NCI-H2171 (cell line): ENCODE measurements at places on chromosomes 16 and 17.
A peak's percentile ranks its signal among the peaks of the same experiment; 100 is the strongest.

- DNase-seq, result no peak
These were observed 28.7 kb upstream of the FASN start for GRCh38 chr17:82126556-82127314.

- DNase-seq, result no peak
These were observed 1.6 kb upstream of the MRC2 start for GRCh38 chr17:62625870-62626200.

DNA sequence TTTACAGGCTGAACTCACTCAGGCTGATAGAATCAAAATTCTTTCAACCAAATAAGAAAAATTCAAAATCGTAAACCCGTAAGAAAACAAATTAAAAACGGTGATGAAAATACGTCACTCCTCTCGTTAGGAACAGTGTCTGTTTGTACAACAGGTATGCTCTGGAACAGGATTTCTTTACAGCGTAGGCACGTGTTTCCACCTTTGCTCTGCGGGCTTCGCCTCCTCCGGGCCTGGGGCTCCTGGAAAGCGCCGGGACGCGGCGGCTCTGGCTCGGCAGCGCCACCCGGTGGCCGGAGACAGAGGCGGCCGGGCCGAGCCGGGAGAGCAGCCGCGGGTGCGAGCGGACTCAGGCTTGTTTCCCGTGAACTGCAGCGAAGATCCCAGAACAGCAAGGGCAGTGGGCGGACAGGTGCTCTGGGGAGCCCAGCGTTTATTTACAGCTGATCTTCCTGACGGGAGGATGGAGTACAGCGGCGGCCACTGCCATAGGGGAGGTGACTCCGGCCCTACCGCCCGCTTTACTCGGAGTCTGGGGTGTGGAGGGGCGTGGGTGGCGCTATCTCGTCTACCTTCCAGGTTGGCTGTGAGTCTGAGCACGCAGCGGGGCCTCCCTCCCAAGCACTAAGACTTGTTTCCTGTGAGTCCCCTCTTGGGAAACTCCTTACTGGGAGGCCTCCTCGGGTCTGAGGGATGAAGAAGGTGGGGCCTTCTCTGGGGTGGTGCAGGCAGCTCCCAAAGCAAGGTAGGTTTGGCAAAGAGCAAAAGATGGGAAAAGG is 40.5 kb upstream of the ATP2A3 start:
- peak; percentile 55 for DNase-seq

DNA sequence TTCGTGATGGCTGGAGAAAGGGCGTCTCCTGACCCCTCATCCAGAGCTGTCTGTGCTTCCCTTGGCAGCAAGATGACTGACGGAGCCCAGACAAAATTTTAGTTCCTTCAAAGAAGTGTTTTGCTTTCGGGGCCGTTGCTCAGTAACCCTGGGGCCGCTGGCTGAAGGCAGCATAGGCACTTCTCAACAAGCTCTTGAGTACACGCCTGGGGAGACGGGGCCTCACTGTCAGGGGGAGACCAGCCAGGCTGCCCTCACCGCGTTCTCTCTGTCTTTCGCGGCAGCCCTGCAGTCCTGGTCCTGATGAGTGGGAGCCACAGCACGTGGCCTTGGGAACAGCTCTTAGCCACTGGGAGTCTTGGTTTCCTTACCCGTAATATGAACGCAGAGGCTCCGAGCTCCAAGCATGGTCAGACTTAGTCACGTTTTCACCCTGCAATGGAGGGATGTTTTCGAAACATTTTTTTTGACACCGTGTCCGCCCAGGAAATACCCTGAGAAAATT is 86.0 kb downstream of the IRF8 start:
- DNase-seq, result no peak

- peak; percentile 22 for DNase-seq
These were observed 431.2 kb downstream of the SLC39A11 start for GRCh38 chr17:72661116-72661944.

GRCh38 chr17:28384281-28385036 is 13.0 kb downstream of the SARM1 start:
- no peak for DNase-seq

- no peak for DNase-seq
These were observed 20.1 kb upstream of the ABCC3 start for GRCh38 chr17:50614471-50615051.

GRCh38 chr16:49127103-49127502 is 154.5 kb downstream of the CBLN1 start:
- no peak for DNase-seq

- DNase-seq, result no peak
These were observed 1.2 kb downstream of the DUSP14 start for GRCh38 chr17:37490638-37491614.

DNA sequence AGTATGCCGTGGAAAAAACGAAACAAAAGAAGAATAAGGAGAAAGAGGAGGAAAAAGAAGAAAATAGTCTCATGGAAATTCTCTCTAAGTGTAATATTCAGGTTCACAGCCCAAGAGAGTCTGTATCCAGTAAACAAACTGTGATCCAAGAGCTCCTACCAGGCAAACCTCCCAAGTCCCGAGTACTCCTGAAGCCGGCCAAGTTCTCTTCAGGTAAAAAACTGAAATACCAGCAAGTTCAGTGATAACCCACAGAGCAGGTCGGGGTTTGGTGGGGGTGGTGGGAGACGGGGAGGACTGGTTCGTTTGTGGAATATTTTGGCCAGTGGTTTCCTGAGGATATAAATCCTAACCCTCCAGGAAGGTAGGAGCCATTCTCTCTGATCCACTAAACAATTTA is 8.5 kb upstream of the TVP23B start:
- no peak for DNase-seq

GRCh38 chr17:37340804-37341203 is 35.0 kb upstream of the C17orf78 start:
- DNase-seq, result no peak

- DNase-seq, result no peak
These were observed 11.2 kb downstream of the GALK1 start for GRCh38 chr17:75753514-75754377.

GRCh38 chr16:1929105-1929504 is 10.9 kb upstream of the HS3ST6 start:
- peak; percentile 45 for DNase-seq

GRCh38 chr16:31301708-31302400 is 42.1 kb downstream of the ITGAM start:
- DNase-seq, result no peak

DNA sequence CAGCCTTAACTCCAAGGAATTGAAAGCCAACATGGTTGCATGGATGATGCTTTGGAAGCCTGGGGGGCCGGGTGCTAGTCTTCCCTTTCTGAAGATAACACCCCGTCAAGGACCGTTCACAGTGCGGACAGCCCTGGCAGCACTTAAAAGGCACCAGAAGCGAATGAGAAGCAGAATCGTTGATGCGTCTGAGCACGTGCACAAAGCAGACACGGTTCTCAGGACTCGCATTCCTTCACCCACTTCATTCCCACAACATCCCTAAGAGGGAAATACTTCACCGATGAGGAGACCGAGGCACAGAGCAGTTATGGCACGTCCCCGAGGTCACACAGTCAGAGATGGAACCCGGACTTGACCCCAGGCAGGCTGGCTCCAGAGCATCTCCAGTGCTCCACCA is 14.2 kb downstream of the TRPV1 start:
- DNase-seq, result no peak

DNA sequence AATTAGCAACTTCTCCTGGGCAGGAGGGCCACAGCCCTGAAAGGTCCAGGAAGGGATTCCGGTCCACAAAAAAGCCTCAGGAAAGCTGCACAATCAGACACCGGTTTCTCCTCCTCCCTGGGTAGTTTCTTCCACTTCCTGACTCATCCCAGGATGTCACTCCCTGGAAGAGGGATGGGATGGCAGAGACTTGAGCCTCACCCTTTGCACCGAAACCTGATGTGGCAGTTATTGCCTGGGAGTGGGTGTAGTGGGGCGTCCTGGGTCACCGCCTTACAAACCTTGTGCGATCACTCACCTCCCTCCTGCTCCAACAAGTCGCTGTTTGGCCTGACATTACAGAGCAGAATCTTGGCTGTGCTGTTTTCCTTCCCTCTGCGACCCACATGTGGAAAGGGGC is 70.8 kb downstream of the LYRM1 start:
- no peak for DNase-seq

- DNase-seq, result peak; percentile 54
These were observed 60.9 kb downstream of the MYO18A start for GRCh38 chr17:29119265-29119664.

DNA sequence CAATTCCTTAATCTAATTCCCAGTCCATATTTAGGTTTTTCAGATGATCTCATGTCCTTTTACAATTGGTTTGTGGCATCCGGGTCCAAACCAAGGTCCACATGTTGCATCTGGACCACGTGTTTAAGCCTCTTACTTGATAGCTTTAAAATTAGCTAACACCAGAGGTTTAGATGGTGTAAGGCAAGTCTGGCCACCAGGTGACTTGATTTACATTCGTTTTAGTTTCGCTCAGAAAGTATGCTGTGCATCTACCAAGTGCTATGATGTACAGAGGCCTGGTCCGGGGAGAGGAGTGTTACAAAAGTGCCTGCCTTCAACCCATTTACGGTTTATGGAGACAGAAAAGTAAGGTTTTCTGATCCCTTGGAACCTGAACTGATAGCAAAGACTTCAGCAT is 878 bp upstream of the DNAJA2 start:
- no peak for DNase-seq

- no peak for DNase-seq
These were observed 227.8 kb downstream of the CCDC182 start for GRCh38 chr17:57517273-57517631.

DNA sequence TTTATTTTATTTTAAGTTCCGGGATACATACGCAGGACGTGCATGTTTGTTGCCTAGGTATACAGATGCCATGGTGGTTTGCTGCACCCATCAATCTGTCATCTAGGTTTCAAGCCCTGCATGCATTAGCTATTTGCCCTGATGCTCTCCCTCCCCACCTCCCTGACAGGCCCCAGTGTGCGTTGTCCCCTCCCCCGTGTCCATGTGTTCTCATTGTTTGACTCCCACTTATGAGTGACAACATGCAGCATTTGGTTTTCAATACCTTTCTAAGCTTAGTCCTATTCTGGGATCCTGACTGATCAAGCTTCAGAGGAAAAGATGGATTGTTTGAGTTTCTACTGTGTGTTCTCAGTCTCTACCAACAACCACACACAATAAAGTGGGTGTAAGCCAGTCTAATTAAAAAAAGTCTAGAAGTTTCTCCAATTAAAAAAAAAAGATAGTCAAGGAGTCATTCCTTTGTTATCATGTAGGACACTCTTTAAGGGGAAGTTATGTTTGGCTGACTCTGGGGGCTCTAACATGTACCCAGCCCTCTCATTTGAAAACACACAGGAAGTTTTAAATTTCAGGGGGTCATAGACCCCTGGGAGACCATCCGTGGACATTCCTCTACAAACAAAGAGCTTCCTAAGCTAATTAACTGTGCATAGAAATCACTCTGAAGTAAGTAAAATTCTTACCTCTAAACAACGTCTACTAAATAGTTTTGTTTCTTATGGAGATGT is 66.3 kb upstream of the ADAMTS18 start:
- no peak for DNase-seq

DNA sequence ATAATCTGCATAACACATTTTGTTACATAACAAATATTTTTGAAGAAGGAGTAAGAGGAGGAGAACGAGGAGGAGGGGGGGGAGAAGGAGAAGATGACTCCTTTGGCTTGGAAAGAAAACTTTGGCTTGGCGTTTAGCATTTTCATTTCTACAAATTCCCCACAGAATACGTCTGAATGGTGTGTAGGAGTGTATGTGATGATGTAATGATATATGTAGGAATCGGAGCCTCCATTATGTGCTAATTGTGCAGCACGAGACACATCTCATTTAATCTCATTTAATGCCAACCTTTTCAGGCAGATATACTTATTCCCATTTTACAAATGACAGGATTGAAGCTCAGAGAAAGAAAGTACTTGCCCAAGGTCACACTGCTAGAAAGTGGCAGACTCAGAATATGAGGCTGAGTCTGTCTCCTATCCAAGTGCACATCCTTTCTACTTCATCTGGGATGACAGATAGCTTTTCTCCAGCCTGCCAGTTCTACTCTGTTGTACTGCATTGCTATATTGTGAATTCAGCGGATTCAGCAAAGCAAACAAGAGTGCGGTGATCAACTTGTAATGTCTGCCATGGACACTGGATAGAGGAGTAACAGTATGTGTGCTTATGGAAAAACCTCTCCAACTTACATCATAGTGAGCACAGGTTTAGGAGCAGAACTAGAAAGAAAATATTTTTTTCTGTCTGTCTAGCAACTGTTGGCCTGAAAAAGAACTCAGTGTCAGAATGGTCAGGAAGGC is 10.4 kb upstream of the SLC47A2 start:
- no peak for DNase-seq

DNA sequence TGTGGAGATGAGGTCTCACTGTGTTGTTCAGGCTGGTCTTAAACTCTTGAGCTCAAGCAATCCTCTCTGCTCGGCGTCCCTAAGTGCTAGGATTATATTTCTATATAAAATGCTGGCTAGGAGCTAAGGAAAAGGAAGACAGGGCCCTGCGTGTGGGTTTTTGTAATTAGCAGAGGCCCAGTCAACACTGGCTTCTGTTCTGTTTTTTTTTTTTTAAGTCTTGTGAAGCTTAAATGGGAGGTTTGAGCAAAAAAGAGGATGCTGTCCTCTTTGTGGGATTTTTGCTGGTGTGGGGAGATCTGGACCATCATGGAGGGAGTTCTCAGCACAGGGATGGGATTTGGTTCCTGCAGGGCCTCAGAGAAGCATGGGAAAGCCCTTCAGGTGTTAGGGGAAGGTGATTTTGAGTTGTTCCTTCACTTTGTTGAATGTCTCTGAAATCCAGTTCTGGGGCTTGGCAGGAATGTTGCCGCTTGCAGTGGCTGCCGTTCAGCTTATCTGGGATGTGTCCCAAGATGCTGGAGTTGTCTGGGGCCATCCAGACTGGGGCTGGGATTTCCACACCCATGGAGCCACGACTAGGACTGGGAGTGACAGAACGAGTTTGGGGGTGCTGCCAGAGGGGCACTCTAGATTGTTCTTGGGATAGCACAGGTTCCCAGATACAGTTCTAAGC is 4.2 kb downstream of the PYCARD start:
- no peak for DNase-seq

DNA sequence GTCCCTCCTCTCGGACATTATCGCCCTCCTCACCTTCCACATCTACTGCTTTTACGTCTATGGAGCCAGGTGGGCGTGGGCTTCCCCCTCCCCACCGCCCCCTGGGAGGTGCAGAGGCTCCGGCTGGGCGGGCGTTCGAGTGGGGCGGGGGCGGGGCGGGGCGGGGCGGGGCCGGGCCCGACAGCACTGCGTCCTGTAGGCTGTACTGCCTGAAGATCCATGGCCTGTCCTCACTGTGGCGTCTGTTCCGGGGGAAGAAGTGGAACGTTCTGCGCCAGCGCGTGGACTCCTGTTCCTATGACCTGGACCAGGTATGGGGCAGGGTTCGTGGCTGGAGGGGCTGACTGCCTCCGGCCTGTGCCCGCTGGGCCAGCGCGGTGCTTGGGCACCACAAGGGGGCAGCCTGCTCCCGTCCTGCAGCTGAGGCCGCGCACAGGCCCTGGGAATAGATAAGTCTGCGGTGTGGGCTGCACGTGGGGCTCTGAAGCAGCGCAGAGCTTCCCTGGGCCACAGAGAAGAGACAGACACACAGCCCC is 9.2 kb downstream of the PIGQ start:
- no peak for DNase-seq

GRCh38 chr17:76491271-76492122 is 9.7 kb downstream of the RHBDF2 start:
- DNase-seq, result no peak
